ENCODE measurements at places on chromosomes 6 and 20.

DNA sequence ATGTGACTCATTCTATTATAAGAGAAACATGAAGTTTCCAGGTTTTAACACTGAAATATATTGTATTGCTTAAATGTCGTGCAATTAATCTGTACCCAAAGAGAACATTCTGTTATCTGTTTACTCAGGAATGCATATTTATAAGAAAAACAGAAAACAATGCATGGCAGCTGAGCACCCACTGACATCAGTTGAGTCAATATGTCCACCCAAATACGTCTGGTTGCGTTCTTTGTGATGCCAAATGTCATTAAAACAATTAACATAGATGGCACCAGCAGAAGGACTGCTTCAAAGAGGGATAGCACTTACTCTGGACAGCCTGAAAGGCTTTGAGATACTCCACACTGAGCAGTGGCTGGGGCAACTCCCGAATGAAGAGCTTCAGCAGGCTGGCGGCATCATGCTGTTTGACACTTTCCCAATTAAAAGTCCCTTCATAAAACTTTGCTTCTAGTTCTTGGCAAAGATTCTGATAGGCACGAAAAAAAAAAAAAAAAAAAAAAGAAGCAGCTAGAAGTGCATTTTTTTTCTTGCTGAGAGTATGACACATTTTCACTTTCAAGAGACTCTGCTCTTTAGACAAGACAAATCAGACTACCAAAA, 102.3 kb downstream of the ARHGAP18 start:
- no peak for DNase-seq

GRCh38 chr20:49919461-49919860, 4.1 kb upstream of the SPATA2 start:
- no peak for DNase-seq

DNA sequence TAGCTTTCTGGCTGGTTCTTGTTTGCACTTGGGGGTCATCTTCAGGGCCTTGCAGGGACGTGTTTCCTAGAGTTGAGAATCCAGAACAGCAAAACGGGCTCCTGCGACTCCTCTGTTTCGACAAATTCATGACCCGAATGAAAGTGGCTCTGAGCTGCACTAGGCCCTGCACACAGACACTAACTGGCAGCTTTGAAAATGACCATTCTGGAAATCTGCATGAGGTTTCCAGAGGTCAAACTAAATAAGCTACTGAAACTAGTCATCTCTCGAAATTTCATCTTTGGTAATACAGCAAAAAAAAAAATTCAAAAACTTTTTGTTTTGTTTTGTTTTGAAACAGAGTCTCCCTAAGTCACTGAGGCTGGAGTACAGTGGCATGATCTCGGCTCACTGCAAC, 15.5 kb upstream of the BMP7 start:
- no peak for DNase-seq

GRCh38 chr6:169932491-169932890, 181.1 kb downstream of the ERMARD start:
- DNase-seq: no peak

DNA sequence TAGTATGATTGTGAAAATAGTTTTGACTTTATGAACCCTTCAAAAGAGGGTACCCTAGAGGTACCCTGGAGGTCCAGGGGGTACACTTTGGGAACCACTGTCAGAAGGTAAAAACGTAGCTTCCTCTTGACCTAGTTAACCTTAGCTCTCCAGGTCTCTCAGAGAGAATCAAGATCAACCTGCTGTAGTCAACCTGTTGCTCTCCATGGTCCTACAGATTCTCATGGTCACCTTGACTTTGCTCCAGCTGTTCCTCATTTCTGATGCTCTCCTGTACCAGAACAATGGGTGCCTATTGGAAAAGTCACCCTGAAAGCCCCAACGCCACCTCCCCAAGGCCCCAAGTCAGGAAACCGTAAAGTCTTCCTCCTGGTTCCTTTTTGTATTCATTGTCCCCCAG, 294.4 kb upstream of the CDH4 start:
- DNase-seq: no peak

DNA sequence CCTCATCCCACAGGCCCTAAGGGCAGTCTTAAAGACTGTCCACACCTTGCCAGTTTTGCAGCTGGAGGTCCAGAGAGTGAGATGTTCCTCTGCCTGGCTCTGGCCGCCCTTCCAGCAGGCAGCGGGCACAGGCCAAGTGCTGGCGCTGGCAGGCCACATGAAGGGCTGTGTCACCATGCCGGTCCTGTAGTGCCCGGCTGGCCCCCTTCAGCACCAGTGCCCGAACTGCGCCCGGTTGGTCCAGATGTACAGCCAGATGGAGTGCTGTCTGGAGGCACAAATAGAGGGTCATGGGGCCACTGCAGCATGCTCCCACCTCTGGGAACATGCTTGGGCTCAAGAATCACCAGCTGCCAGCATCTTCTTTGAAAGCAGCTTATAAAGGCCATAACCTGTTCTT, 3.8 kb downstream of the NFKBIE start:
- no peak for DNase-seq

Data from amniotic stem cell (primary cell).